ENCODE measurements at places on chromosomes 6 and 20. TPM values are rescaled to one million over a fixed set of nuclear protein-coding genes. Genes with fewer than 3 reads are reported as not detected.
A peak's percentile ranks its signal among the peaks of the same experiment; 100 is the strongest.

Gene CCM2L
- polyA plus RNA-seq, result not detected

Gene NRSN1
- not detected for polyA plus RNA-seq

Gene CALHM4
- not detected for polyA plus RNA-seq

Gene CST2
- polyA plus RNA-seq, result not detected

Gene ULBP1
- polyA plus RNA-seq, result 2.6 TPM

Gene MLN
- polyA plus RNA-seq, result not detected

Gene STMND1
- polyA plus RNA-seq, result not detected

Gene NHSL1
- polyA plus RNA-seq, result 10.2 TPM

Gene MTFR2
- 3.3 TPM for polyA plus RNA-seq

Gene WFDC2
- polyA plus RNA-seq, result not detected

Gene RIPPLY2
- not detected for polyA plus RNA-seq

DNA sequence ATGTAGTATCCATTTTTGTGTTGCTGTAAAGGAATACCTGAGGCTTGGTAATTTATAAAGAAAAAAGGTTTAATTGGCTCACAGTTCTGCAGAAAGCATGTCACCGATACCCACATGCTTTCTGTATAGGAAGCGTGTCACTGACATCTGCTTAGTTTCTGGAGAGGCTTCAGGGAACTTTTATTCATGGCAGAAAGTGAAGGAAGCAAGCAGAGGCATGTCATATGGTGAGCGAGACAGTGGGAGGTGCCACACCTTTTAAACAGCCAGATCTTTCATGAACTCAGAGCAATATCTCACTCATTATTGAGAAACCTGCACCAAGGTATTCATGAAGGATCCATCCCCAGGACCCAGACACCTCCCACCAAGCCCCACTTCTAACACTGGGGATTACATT is 3.5 kb downstream of the SUMO4 start:
- no peak for DNase-seq

- no peak for DNase-seq
These were observed 181.2 kb upstream of the JAG1 start for GRCh38 chr20:10854976-10855375.

GRCh38 chr20:19583532-19584175 is 174.4 kb upstream of the RIN2 start:
- DNase-seq, result no peak

- DNase-seq, result no peak
These were observed 28.0 kb downstream of the RREB1 start for GRCh38 chr6:7135755-7136154.

- DNase-seq, result no peak
These were observed 71.3 kb downstream of the EFHC1 start for GRCh38 chr6:52491203-52492069.

GRCh38 chr6:159654483-159655098 is 38.5 kb downstream of the SOD2 start:
- DNase-seq, result peak; percentile 32

DNA sequence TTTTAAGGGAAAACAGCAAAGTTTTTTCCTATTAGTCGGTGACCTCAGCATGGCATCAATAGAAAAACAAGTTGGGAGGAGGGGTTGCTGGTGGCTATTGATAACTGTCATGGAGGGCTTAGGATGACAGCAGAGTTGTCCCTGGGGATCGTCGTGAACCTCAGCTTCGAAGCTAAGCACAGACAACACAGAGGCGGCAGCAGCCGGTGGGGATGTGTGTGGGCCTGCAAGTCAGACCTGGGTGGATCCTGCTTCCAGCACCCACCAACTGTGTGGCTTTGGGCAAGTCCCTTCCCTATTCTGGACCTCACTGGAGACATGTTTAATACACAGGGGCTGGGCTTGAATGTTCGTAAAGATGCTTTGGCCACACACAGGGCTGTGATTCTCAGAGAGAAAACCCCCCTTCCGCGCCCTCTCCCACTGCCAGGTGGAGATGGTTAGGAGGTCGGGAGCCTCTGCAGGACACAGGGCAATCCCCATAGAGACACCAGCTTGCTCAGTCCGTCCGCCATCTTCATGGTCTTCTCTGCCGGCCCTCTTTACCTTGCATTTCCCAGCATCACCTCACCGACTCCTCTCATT is 83.1 kb upstream of the TOX2 start:
- no peak for DNase-seq

DNA sequence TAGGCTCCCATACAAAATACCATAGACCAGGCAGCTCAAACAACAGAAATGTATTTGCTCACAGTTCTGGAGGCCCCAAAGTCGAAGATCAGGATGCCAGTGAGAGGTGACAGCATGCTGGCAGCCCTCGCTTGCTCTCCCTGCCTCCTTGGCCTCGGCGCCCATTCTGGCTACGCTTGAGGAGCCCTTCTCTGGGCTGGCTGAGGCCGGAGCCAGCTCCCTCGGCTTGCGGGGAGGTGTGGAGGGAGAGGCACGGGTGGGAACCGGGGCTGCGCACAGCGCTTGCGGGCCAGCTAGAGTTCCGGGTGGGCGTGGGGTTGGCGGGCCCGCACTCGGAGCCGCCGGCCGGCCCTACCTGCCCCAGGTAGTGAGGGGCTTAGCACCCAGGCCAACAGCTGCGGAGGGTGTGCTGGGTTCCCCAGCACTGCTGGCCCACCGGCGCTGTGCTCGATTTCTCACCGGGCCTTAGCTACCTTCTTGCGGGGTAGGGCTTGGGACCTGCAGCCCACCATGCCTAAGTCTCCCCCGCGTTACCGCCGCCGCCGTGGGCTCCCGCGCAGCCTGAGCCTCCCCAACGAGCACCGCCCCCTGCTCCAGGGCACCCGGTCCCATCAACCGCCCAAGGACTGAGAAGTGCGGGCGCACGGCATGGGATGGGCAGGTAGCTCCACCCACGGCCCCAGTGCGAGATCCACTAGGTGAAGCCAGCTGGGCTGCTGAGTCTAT is 32.6 kb upstream of the SERPINB9 start:
- no peak for DNase-seq

DNA sequence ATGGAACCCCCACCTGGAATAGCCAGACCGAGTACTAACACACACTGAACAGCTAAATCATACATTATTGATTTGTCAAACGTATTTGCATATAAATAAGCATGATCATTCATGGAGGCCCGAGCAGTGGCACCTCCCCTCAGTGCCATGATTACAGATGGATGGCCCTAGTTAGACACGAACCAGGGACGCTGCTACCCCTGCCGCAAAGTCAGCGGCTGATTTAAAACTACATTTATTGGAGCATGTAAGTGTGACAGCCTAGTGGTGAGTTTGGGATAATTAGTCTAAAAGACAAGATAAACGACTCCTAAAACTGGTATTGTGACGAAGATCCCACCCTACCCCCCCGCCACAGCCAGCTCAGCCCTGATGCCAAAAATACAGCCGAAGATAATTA is 159.1 kb upstream of the MAFB start:
- no peak for DNase-seq

GRCh38 chr20:36646678-36647077 is 682 bp upstream of the SLA2 start:
- no peak for DNase-seq

- DNase-seq, result no peak
These were observed 266.4 kb downstream of the HAO1 start for GRCh38 chr20:7673841-7674240.

DNA sequence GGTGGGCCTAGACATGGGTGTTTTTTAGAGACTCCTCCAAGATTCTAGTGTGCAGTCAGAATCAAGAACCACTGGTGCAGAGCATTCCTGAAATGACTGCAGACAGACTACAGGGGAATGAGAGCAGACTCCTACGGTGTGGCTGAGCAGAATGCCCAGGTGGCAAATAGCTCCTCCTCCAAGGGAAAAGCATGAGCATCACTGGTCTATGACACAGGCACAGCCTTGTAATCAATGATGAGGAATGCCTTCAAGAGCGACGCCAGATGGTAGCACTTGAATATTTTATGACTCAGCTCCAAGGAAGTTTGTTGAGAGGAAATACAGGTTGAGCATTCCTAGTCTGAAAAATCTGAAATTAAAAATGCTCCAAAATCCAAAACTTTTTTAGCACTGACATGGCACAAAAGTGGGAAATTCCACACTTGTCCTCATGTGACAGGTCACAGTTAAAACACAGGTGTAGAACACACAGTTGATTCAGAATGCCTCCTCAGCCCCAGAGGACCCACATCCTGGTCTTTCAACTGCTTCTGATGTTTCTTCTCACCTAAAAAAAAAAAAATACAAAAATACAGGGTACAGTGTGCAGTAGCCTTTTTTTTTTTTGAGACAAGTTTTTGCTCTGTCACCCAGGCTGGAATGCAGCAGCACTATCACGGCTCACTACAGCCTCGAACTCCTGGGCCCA is 10.6 kb upstream of the FAM8A1 start:
- peak; percentile 83 for DNase-seq

- no peak for DNase-seq
These were observed 7.9 kb upstream of the ITPR3 start for GRCh38 chr6:33613146-33613794.

- no peak for DNase-seq
These were observed 75.8 kb downstream of the IGF2R start for GRCh38 chr6:160044687-160045086.

- DNase-seq, result no peak
These were observed 10.7 kb upstream of the TGIF2 start for GRCh38 chr20:36562724-36563123.

GRCh38 chr6:30741063-30741779 is 1.3 kb downstream of the FLOT1 start:
- no peak for DNase-seq

All from AG04450 (cell line).